ENCODE measurements at places on chromosomes 11 and 22.

DNA sequence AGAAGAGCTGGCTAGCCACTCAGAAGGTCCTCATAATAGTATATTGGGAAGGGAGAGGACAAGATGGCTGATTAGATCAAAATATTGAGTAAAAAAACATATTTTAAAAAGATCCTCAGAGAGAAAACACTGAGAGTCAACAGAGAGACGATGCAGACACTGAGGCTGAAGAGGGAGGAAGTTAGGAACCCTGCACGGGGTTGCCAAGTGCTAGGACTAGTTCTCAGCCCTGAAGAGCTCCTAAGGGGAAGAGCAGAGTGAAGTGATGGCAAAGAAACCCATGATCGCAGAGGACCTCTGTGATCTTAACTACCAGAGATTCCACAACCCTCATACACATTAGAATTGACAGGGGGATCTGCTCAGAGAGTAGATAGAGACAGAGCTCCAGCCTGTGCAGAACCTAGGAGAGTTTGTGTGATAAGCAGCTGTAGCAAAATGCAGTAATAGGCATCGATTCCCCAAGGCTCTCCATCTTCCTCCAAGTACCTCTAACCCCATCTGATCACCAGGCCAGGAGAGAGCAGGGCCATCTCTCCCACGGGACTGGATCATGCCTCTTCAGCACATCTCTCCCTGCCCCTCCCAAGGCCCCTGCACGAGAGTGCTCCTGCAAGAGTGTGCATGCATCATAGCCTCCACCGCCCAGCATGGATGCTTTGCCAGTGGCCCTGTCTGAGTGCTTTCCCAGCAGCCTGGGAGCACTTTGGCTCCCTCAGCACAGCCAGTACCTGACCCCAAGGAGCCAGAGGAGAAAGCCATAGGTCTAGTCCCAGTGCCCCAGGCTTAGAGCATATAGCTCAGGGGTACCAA, 41.2 kb upstream of the ARL14EP start:
- no peak for DNase-seq

DNA sequence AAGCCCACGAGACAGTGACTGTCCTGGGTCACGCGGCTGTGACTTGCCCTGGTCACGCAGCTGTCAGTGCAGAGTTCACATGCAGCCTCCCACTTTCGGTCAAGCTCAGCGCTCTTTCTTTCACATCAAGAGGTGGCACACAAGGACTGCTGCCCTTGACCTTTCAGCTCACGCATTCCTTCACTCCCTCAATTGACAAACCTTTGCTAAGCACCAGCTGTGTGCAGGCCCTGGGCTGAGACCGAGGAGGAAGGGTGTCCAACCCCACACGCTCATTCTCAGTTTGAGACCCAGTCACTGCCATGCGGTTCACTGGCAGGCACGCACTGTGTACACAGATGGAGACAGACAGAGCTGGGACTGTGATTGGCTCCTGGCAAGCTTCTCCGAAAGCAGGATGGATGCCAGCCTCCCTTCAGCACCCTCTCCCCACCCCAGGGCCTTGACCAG, 70.3 kb downstream of the SCUBE1 start:
- DNase-seq, result no peak

- DNase-seq, result no peak
Observed at GRCh38 chr11:31107649-31108048, 261.9 kb downstream of the DCDC1 start.

DNA sequence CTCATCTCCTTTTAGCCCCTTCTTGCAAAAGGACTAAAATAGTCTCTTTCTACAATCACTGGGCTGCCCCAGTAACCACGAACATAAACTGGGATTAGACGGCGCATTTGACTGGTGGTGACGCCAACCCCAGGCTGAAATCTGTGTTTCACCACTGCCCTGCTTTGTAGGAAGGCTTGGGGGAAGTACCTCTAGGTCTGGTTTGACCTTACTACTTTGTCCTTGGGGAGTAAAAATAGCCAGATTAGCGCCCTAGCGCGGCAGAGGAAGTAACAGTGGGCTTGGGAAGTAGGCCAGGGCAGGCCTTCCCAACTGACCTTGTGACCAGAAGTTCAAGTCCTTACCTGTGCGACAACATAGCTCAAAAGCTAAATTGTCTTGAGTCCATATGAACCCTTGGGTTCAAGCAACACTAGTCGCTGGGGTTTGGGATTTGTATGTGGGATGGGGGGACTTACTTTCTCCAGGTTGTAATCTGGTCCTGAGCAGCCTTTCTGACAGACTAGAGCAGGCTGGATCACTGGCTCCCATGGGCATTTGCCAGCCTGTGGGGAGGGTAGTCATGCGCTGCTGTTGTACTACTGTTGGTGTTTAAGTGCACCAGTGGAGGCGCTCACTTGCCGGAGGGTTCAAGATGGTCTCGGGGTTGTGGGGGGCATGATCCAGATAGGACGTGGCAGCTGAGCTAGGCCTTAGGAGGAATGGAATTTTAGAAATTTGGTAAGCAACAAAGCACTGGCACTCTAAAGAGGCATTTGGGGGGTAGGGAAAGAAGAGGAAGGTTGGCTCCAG, 953 bp upstream of the PACS1 start:
- peak; percentile 96 for DNase-seq

DNA sequence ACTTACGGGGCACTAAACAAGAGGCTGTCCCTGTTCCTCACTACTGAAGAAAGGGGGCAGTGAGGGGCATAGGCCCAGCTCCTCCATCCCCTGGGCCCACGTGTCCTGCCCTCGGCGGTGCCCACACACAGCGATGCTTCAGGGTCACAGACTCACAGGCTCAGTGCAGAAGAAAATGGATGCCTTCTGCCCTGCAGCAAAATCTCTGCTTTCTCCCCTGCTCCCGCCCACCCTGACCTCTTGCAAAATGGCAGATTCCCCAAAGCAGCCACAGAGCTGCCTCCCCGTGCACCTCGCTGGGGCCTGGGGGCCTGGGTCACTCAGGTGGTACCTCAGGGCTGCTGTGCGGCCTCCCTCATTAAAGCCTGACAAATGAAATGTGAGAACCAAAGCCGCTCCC, 204.0 kb downstream of the DSCAML1 start:
- DNase-seq, result no peak

GRCh38 chr11:110305169-110306018, 9.0 kb upstream of the RDX start:
- DNase-seq, result no peak

DNA sequence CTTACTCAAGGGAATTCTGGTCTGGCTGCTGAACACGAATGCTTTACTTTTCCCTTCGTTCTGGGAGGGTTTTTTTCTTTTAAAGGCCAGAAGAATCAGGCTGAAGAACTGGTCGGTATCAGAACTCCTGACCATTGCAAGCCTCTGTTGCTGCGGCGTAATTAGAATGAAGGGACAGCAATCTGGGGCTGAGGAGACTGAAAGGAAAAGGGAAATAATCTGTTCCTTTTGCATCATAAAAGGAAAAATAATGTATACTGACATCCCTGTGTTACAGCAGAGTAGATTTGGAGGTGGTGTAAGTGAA, 670 bp downstream of the SC5D start:
- DNase-seq, result peak; percentile 42

- no peak for DNase-seq
Observed at GRCh38 chr11:27894552-27894951, 194.3 kb upstream of the BDNF start.

GRCh38 chr11:121368364-121369240, 76.0 kb downstream of the SC5D start:
- no peak for DNase-seq

- DNase-seq, result no peak
Observed at GRCh38 chr22:42078469-42079318, 806 bp upstream of the SMDT1 start.

- DNase-seq, result no peak
Observed at GRCh38 chr11:80048513-80048912, 607.7 kb upstream of the TENM4 start.

DNA sequence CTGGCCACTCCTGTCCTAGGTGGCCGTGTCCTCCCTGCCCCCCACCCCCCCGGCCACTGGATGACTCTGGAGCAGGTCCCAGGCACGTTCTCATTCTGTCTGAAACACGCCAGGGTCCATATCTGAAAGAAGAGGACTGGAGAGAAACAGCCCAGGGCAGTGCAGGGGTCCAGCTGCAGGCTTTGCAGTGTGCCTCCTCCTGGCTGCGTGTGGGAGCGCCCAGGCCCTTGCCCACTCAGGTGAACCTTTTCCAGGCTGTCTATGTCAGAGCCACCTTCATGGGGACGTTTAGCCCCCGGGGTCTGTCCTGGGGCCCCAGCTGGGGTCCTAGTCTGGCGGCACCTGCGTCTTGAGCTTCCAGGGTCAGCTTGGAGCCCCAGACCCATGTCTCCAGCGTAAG, 15.6 kb downstream of the GRAMD4 start:
- DNase-seq, result no peak

DNA sequence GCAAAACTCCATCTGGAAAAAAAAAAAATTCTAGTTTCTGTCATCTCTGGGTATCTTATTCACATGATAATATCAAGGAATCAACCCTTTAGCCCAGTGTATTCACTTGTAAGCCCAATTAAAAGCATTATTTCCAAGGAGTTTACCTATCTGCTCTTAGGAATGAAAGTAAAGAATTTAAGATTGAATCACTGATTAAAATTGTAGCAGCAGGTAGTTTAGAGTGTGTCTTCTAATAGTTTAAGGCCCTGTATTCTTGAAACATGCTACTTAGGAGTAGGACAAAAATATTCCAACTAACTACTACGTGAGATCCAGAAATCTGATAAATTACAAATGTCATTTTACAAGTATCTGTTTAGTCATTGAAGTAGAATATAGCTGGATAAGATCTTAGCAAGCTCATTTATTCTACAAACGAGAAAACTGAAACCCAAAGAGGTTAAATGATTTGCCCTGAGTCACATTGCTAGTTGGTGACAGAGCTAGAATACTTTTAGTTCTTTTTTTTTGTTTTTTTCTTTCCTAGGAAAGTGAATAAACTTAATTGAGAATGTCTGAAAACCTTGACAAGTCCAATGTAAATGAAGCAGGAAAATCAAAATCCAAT, 4.0 kb downstream of the TCP11L1 start:
- no peak for DNase-seq

DNA sequence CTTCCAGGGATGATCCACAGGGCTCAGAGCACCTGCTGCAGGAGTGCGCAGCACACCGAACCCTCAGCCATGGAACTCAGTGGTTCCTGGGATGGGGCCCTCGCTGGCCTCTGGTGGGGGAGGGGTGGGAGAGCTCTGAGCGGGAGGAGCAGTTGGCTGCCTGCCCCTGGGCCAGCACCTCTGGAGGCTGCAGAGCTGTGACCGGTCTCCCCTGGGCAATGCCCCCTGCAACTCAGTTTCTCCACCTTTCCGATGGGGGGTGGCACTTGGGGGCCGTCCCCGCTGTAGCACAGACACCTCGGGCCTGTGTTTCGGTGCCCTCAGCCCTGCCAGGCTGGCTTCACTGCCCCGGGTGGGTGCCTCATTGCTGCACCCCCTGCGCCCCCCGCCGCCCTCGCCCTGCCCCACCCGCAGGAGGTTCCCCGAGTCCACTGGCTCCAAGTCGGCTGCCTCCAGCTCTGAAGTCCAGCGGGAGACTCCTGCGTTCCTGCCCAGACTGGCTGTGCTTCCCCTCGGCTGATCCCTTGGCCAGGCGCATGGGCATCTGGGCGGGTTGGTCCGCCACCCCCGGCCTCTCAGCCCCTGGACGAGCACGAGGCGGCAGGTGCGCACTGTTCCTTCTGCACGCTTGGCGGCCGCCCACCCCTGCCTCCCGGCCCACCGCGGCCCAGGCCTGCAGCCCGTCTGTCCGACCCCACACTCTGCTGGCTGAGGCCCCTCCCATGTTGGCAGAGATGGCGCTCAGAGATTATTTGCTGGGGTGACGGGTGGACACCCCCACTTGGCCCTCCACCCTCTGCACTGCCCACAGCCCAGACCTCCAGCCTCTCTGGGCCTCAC, 1.8 kb downstream of the MUC6 start:
- DNase-seq, result no peak

- DNase-seq, result peak; percentile 12
Observed at GRCh38 chr22:22235558-22235957, 9.0 kb upstream of the VPREB1 start.

DNA sequence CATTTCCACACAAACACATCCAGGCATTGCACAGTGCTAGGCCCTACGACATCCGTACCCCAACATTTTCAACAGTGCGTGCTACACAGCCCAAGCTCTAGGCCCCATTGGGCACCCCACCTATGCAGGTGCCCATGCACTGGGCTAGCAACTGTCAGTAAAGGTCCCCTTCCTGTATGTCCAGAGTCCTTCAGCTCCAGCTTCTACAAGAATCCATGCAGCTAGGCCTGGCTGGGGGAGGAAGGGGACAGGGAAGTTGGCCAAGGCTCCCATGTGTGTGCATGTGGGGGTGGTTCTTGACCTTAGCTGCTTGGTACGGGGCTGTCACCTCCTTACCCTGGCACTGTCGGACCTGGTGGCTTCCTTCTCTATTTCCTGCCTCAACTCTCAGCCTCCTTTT, 1.3 kb downstream of the B3GAT1 start:
- DNase-seq, result no peak

DNA sequence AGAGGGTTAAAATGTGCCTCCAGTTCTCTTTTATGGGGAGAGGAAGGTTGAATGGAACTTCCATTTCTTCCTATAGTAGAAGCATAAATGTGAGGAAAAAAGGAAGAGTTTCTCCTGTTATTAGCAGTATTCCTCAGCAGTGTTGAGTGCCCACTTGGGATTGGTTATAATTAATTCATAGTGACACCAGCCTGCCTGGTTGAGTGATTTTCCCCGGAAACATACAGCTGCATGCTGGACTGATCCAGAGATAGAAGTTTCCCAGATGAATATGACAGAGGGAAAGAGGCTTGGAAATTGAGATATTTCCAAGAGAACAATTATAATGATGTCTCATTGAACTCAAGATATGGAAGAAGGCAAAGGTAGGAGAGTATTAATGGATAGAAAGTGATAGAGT, 28.3 kb downstream of the RAB39A start:
- no peak for DNase-seq

Measured in inflammatory macrophage treated with lipopolysaccharide for 1 hour (primary cell).